ENCODE measurements at places on chromosomes 4 and X.

DNA sequence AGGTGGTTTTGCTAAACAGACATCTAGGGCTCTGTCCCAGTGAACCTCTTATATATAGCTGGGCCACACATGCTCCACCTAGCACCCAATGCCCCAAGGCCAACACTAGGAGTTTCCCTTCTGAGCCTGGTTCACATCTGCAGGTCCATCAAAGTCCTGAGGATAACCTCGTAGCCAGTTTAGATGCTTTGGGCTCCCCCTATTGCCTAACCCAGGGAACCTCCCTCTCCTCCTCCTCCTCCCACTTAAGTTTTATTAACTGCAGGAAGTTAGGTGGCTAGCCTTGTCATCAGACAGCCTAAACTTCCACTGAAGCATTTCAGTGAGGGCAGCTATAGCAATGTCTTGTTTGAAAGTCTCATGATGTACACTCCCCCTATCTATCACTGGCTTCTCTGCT is 88.0 kb downstream of the GUCY2F start:
- no peak for DNase-seq

GRCh38 chrX:109125304-109125703 is 356.6 kb downstream of the GUCY2F start:
- no peak for DNase-seq

DNA sequence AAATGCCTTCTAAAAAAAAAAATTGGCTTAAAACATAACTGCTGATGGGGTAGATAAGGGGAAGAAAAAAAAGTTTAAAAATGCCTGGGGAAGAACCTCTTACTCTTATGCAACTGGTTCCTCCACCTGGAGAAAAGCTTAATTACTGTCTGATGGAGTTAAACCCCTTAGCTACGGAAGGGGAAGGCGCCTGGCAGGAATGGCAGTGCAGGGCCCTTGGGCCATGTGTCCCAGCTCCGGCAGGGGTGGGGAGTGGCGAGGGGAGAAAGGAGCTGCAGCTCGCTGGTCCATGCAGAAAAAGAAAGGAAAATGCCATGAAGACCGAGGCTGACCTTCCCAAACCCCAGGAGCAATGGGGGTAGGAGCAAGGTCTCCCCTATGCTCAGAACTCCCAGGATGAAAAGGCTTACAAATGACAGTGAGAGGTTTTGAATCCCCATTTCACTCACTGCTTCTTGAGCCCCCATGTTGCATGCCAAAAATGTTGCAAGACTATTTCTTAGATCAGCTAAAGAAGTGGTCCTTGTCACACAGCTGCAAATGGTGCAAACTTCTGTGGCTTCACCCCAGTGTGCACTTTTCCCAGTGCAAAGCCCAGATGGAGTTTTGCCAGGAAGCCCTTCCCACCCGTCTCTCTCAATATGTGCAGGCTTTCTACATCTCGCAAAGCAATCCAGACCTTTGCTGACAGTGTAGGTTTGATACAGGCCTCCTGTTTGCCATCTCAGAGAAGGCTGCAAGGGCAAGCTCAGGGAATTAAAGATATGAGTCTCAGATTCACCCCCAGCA is 204.8 kb upstream of the CT83 start:
- no peak for DNase-seq

DNA sequence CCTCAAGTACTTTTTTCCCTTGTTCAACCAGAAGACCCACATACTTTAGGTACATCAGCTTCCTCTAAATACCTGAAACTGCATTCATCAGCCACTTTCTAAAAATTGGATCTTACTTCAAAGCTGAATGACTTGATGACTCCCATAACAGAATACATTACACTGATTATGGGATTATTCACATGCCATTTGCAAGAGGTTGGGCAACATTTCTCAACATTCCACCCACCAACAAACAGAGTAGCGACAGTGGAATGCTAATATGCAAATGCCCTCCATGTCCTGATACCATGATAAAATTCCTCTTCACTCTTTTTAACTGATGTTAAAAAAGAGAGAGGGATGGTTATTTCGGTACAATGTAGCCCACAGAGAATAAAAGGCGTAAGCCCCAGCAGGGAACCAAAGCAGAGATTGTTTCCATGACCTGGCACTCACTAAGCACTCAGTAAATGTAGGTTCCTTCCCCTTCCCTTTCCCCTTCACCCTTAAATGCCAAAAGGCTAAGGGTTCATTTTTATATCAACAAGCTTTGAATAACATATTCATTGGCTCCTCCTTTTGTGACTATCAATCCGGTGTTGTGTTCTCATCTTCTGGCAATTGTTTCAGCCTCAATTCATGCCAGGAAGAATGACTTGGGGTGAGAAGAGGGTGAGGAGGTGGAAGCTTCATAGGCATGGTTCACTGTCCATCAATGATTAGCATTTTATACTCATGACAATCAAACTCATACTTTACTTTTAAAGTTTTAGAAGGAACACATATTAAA is 317.2 kb downstream of the DHX15 start:
- DNase-seq: peak; percentile 47
